ENCODE measurements at places on chromosomes 6 and 20.
A peak's percentile ranks its signal among the peaks of the same experiment; 100 is the strongest.

GRCh38 chr6:28809947-28810658, 113.7 kb downstream of the TRIM27 start:
- DNase-seq = no peak

DNA sequence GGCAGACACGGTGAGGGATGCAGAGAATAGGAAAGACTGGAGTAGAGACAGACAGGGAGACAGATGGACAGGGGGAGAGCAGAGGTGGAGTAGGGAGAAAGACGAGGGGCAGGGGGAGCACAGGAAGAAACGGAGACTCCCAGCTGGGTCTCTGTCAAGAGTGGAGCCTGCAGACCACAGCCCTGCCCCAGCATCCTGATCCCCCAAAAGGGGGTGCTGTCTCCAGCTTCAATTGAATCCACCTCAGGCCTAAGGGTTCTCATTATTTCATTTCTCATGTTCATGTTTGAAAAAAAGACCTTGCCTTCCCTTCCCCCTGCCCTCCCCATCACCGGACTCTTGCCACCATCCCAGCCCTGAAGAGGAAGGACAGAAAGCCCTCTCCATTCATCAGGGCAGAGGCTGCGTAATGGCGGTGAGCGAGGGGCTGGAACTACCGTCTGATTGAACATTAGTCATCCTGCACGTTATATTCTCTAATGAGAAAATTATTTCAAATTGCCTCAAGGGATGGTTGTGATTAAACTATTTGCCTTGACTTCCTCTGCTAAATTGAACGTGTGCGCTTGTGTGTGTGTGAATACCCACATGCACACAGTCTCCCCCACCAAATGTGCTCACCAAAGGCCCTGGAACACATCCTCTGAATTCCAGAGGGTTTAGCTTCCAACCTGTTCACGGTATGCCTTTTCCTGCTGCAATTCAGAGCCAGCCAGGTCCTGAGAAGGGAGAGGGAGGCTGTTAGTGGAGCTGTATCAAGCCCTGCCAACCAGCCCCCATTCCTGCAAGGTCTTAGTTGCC, 98.3 kb downstream of the CDC5L start:
- DNase-seq = no peak

DNA sequence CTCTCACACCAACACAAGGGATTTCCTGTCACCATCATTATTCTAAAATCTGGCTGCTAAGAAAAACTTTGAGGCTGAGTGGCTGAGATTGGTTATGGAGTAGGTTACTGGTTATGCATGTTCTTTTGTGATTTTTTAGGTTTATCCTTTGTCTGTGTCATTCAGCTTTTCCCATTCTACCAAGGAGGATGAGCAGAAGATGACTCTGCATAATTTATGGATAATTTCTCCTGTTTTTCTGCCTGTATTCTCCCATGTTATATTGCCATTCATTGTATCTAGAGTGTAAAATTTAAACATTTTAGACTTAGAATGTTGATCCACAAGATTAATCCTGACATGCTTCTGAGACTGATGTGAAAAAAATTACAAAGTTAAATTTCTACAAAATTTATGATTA, 67.8 kb downstream of the SOBP start:
- no peak for DNase-seq

GRCh38 chr6:90053614-90054013, 159.3 kb downstream of the GJA10 start:
- no peak for DNase-seq

GRCh38 chr20:16098890-16099639, 474.2 kb downstream of the KIF16B start:
- DNase-seq = no peak

DNA sequence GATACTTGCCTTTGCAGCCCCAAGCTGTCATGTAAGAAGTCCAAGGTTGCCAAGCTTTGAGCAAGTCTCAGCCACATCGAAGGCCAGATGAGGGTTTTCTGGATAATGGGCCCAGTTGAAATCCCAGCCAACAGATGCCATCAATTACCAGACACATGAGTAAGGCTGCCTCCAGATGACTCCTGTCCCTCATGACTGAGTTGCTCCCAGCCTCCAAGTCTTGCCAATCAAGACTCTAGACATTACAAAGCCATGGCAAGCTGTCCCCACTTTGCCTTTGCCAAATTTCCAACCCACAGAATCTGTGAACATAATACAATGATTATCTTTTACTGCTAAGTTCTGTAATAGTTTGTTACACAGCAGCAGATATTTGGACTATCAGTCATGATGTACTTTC, 76.8 kb upstream of the ARMC2 start:
- no peak for DNase-seq

DNA sequence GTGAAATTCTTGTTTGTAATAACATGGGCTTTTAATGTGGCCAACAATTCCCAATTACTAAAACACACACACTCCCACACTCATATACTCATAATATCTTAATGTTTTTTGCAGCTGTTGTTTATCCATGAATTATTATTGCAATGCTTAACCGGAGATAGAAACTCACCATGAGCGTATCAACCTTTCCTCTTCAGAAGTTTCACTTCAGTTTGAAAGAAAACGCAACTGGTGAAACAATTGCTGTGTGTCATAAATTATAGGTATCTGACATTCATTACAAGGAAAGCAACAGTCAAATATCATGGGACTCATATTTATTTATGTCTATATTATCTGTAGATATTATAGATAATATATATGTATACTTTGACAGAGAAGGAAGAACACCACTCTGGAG, 104.1 kb downstream of the HDGFL1 start:
- DNase-seq = no peak

- DNase-seq = no peak
These were observed 17.0 kb downstream of the PHF20 start for GRCh38 chr20:35788796-35789195.

DNA sequence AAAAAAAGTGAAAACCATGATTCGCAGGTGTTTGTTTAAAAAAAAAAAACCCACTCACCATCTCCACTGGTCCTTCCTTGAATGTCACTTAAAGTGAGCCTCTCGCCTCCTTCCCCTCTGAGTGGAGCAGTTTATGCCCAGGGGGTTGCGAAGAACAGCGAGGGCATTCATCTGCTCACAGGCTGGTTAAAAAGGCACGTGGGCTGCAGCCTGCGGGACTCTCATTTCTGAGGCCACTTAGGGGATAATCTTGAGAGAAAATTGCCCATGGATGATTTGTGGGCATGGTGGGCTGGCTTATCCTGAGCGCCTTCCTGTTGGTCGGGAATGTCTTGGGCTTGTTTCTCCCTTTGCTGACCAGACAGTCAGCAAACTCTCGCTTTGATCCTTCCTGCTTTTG, 18.9 kb downstream of the BCAS4 start:
- no peak for DNase-seq

DNA sequence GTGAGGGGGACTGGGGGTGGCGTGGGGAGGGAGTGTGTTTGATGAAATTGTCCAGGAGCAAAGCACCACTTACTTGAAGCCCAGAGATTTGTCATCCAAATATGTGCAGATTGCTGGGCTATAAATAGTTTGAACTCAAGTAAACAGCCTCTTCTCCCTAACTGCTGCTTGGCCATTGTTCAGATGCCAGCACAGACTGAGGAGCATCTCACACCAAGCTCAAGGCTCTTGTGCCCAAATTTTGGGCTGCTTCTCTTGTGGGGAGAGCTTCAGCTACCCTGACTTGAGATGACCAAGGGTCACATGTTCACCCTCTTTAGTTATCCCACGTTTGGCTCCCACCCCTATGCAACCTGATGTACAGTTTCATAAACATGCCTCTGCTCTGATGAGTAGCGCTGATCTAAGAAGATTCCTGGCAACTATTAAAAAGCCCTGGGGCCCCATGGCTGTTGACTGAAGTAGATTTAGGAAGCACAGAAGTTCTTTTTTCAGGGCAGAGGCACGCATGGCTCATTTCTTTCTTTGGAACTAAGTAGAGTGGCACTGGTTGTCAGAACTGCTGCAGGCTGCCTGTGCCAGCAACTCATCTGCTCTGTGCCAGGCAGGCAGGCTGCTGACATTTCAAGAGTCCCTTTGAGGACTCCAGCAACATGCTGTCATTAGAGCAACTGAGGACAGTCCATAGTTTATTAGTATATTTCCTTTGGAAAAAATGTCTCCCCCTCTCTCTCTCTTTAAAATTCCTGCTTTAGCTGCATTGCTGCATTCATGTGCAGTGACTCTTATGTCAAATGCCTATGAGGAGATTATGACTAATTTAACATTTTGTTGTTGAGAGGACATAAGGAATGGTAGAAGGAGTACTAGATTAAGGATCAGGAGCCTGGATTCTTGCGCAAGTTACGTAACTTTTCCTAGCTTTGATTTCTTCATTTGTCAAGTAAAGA, 9.6 kb upstream of the PKIG start:
- DNase-seq = peak; percentile 52

DNA sequence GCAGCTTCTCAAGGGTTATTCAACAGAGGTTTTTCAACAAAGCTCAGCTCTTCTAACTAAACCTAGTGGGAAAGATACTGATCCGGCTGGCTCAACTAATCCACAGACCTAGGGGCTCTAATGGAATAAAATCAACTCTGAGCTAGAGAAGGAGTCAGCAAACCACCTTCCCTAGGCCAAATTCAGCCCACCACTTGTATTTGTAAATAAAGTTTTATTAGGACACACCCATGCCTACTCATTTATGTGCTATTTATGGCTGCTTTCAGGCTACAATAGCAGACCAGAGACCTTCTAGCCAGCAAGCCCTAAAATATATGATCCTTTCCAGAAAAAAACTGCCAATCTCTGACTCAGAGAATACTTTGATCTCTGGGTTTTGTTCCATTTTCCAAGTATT, 6.0 kb upstream of the RAB22A start:
- no peak for DNase-seq

- no peak for DNase-seq
These were observed 7.7 kb downstream of the ADGRF1 start for GRCh38 chr6:47034421-47034820.

- DNase-seq = no peak
These were observed 587 bp upstream of the BTN3A1 start for GRCh38 chr6:26401389-26401986.

- no peak for DNase-seq
These were observed 510.5 kb downstream of the PHF3 start for GRCh38 chr6:64146094-64146493.

GRCh38 chr6:28462401-28462800, 19.1 kb upstream of the ZSCAN23 start:
- no peak for DNase-seq

DNA sequence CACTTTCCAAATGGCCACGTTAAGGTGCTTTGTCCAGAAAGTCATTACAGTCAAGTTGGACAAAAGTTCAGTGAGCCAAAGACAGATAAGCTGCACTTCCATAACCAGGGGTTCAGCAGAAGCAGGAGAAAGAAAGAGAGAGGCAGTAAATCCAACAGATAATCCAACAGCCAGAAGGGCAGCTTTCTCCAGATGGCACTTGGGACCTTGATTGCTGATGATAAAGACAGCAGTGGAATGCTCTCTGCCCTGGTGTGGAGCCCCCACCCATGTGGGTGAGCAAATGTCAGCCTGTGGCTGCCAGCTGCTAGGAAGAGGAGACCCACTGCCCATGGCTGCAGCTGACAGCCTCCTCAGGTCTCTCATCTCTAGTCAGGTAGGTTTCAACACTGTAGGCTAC, 18.7 kb upstream of the NRSN1 start:
- DNase-seq = no peak

DNA sequence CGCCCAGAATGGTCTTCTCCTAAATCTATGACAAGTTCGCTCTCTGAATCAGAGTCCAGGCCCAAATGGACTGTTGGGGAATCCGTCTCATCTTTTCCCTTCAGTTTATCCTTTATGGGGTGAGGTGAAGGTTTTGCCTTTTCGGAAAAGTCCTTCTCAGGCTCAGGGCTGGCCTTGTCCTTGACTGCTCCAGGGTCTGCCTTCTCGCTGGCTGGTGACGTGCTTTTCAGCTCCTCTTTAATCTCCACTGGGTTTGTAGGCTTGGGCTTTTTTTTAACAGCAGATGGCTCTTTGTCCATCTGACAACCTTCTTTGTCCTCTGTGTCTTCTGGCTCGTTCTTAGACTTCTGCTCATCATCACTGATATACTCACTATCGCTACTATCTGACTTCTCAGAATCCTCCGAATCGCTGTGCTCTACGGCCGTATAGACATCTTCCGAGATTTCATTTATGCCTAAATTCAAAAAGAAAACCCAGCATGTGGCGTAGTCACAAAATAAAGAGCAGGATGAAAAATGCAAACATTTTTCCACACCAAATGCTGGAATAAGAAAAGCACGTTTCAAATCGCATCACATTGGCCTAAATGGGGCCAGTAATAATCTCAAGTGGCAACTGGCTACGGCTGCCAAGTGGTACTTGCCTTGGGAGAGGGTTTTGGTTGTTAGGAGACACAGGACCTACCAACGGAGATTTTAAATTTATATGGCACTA, 110.3 kb downstream of the ZMYND8 start:
- DNase-seq = no peak

- DNase-seq = no peak
These were observed 451.0 kb upstream of the MARCKS start for GRCh38 chr6:113406048-113406695.

All from C1 segment of cervical spinal cord (tissue), 14 donors.